ENCODE measurements at places on chromosomes 6 and 20.

- peak; percentile 66 for DNase-seq
Measured at GRCh38 chr6:27893836-27894807, 18.1 kb downstream of the OR2B2 start.

DNA sequence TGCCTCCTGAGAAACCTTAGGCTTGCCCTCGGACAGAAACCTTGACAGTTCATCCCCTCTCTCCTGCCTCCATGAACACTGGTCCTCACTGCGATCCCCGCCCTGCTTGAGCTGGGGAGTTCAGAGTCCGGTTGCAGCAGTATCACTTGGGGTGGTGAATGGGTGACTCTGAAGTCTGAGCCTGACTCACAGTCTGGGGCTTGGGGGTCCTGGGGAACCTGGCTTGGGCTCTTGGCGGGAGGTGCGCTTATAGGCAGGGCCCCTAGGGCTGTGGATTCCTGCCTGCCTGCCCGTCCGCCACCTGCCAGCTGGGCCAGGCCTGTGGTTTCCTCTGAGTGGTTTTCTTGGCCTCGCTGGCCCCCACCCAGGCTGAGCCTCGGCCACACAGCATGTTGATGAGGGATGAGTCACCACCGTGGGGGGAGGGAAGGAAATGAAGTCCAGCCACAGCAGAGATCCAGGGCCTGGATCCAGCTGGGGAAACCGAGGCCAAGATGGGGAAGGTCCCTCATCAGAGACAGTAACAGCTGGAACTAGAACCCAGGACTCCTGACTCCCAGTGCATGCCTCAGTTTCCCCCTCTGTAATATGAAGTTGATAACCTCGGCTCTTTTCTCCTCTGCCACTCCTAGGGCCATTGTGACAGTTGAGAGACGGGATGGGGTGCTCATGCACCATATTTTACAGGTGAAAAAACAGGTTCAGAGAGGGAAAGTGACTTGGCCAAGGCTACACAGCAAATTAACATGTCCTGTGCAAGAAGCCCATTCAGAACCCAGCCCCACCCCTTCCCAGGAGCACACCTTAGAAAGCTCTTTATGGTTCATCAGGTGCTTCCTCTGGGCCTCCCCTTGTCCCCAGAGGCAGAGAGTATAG lies 9.2 kb downstream of the FOXS1 start:
- DNase-seq = no peak

GRCh38 chr6:13318821-13319220 lies 9.5 kb downstream of the TBC1D7 start:
- no peak for DNase-seq

GRCh38 chr6:8733879-8734278 lies 298.5 kb upstream of the SLC35B3 start:
- no peak for DNase-seq

DNA sequence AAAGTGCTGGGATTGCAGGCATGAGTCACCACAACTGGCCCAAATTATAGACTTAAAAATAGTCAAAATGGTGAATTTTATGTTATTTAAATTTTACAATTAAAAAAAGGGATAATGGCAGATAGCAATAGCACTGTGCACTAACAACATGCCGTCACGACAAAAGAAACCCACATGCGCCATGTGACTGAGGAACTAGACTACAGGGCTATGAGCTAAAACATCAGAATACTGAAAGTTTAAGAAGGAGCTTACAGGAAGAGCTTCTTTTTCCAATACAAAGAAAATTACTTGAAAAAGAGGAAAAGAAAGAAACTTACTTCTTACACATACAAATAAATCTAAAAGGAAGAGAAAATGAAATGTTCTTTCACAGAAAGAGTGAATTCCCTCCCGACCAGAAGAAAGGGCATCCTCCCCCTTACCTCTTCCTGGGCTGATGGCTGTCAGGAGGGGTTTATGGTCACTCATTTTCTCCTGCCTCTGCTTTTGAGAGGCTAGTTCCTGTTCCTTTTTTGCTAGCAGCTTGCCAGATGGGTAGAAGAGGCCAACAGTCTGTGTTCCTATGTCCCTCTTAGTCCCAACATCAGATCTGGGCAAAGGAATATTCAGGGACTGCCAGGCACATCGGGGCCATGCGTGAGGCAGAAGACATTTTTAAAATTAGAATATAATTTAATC lies 54.5 kb downstream of the DZANK1 start:
- no peak for DNase-seq

DNA sequence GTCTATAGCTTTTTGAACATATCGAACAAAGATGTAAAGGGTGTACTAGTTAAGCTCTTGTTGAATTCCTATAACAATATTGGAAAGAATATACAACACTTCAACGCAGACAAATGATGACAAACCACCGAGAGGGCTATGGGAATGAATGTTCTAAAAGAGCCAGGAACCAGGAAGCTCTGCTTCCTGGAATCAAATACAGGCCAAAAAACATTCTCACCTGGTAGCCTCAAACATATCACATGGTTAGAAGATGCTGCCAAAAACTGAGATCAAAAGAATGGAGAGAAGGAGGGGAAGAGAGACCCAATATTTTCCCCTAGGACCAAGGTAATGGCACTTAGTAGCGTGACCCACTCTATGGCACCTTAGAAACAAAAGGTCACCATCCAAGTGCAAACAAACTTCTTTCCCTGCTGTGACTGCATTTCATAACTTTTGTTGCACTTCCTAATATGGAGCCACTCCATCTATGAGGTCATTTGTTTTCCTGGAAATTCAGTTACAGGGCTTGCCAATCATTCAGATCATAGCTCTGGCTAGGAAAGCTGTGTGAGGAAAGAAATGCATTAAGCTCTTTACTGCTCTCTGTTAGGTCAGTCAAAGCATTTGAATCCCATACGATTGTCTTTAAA lies 199.2 kb upstream of the NT5E start:
- DNase-seq = no peak

All from stimulated activated CD4-positive, alpha-beta T cell treated with anti-CD3 and anti-CD28 coated beads, Interleukin-2, amount 100 ng/mL, for 4 hours (primary cell).